ENCODE measurements at places on chromosomes 6 and 20.
A peak's percentile ranks its signal among the peaks of the same experiment; 100 is the strongest.

DNA sequence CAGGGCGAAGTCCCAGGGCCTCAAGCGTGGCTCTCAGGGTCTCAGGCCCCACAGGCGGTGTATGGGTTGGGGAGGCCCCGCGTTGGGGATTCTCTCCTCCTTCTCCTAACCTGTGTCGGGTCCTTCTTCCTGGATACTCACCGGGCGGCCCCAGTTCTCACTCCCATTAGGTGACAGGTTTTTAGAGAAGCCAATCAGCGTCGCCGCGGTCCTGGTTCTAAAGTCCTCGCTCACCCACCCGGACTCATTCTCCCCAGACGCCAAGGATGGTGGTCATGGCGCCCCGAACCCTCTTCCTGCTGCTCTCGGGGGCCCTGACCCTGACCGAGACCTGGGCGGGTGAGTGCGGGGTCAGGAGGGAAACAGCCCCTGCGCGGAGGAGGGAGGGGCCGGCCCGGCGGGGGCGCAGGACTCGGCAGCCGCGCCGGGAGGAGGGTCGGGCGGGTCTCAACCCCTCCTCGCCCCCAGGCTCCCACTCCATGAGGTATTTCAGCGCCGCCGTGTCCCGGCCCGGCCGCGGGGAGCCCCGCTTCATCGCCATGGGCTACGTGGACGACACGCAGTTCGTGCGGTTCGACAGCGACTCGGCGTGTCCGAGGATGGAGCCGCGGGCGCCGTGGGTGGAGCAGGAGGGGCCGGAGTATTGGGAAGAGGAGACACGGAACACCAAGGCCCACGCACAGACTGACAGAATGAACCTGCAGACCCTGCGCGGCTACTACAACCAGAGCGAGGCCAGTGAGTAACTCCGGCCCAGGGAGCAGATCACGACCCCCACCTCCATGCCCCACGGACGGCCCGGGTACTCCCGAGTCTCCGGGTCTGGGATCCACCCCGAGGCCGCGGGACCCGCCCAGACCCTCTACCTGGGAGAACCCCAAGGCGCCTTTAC is at the start of gene HLA-G:
Gene HLA-G (plus strand): TSS at position 247 of the 892 bp plus-strand sequence. CDS start 20 bp downstream, at position 267.
- no peak for DNase-seq

DNA sequence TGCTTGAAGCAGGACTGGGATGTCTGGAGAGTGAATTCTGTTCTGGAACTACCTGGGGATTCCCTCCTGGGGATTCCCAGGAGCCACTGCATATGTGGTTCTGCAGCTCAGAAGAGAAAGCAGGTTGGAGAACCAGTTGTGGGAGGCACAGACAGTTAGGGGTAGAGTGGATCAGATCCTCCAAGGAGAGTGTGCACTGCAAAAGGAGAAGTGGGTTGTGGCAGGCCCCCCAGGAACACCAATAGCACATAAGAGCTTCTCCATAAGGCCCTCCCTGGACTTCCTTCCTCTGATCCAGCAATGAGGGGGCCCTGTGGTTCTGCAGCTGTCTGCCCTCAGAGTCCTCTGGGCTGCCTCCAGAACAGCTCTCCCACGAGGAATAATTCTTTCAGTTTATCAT is 369.2 kb upstream of the CNR1 start:
- DNase-seq = no peak

- DNase-seq = no peak
Measured at GRCh38 chr20:63766695-63767426, 27.3 kb downstream of the SLC2A4RG start.

- no peak for DNase-seq
Measured at GRCh38 chr6:130525408-130525807, 159.6 kb downstream of the TMEM200A start.

DNA sequence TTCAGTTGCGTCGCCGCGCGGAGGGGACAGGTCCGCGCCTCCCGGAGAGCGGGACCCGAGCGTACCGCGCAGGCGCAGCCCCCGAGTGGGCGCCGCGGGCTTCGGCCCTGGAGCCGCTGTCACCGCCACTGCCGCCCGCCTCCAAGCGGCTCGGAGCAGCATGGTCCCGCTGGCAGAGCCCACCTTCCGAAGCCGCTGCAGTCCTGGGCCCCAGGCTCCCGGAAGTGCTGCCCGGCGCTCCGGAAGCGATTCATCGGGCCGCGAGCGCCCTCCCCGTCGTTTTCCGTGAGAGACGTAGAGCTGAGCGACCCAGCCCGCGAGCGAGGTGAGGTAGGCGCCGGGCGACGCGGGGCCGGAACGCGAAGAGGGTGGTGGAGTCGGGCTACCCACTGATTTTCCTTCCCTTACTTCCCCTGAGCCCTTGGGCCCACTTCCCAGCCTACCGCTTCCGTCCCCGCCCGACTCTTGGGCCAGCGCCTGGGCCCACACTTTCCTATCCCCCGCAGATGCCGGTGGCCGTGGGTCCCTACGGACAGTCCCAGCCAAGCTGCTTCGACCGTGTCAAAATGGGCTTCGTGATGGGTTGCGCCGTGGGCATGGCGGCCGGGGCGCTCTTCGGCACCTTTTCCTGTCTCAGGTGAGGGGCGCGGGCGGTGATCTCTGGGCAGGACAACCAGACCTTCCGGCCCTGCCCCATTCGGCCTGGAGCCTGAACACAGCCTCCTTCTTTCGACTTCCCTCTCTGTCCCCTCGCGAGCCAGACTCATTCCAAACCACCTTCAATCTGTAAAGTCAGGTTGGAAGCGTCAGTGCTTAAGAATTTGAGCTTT is at the start of the genes NFS1 and ROMO1:
Gene NFS1 (minus strand): TSS at position 226 of the 830 bp plus-strand sequence. CDS start 64 bp downstream, at position 162.
Gene ROMO1 (plus strand): TSS at position 279 of the 830 bp plus-strand sequence. CDS start 228 bp downstream, at position 507.
- peak; percentile 63 for DNase-seq

GRCh38 chr20:43843096-43843964 is 71.3 kb upstream of the TOX2 start:
- DNase-seq = no peak

- no peak for DNase-seq
Measured at GRCh38 chr6:55208478-55209458, 34.5 kb downstream of the HCRTR2 start.

DNA sequence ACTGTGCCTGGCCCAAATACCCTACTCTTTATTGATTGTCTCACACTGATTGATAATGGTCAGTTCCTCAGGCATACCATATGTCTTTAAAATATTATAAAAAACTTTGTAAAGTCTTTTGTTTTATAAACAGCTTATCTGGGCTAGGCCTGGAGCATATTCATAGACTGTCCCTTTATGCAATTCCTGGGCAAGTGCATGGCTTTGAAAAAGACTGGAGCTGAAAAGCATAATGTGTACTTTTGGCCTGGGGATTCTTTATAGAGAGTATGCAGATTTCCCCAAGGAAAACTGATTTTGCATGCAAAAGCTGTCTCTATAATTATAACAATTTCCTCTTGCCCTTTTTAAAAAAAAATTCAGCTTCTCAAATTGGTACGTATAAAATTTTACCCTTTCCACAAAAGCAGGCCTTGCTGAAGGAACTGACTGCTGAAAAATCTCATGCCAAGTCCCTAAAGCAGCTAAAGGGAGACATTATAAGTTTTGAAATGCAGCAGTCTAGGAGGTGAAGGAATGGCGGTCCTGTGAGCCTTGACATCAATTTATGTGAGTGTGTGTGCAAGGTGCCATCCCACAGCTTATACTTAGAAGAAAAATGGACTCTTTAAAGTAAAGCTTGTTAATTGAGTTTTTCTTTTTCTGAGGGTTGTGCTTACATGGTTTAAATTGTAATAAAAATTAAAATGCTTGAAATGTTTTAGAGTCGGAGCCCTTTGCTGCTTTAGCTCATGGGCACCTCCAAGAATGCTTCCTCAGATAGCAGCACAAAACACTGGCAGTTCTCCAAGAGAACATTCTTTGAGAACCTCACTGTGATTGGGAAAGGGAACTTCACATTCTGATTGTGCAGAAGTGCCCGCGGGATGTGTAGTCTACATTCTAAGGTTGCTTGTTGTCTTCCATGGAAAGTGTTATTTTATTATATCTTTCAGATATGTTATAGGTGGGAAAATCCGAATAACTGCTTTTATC is 43.9 kb downstream of the PLCB4 start:
- DNase-seq = no peak

- no peak for DNase-seq
Measured at GRCh38 chr6:38233161-38233791, 406.5 kb downstream of the BTBD9 start.

DNA sequence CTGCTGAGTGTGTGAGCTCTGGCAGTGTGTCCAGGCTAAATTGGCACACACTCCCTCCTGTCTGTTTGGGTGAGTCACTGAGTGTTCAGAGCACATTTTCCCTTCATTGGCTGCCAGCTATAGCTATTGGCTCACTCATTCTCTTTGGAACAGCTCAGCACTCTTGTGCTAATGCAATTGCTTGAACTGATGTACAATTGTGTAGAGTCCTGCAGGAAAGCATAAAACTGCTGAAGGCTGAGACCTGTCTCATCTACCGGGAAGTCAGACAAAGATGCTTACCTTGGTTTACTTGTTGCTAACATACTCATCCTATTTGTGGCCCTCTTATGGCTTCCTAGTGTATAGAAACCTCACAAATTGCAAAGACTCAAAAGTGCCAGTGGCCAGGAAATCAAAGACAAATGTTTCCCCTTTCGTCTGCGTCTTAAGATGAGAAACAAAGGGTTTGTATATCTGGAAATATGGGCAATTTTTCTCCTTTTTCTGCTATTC is 351.0 kb downstream of the BCKDHB start:
- no peak for DNase-seq

GRCh38 chr6:32298632-32299336 is 72.9 kb downstream of the TSBP1 start:
- no peak for DNase-seq

GRCh38 chr6:34514593-34515472 is 41.3 kb downstream of the SPDEF start:
- no peak for DNase-seq

- no peak for DNase-seq
Measured at GRCh38 chr6:69957985-69958559, 91.7 kb downstream of the COL19A1 start.

DNA sequence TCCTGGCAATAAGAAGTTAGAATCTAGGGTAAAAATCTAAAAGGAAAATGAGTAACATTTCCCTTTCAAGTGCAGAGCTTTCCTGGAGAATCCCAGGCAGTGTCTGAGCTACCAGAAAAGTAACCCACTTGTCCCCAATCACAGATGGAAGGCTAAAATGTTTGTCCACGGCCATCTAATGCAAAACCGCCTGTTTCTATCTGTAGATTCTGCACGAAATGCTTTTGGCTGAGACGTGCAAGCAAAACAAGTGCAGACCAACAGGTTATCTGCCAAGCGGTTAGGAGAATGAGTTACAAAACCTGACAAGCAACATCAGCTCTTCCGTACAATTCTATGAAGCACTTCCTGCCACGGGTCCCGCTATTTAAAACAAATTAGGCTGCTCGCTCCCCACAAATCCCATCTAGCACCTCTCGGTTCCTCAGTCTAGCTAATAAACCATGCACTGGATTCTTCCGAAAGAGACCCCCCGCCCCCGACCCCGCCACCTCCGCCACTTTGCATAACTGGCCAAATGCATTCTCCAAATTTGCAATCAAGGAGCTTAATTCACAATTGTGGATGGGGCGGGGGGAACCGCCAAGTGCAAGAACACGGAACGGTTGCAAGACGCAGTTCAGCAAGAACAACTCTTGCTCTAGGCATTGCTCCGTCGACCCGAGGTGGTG is 1.4 kb downstream of the ELOVL5 start:
- no peak for DNase-seq

DNA sequence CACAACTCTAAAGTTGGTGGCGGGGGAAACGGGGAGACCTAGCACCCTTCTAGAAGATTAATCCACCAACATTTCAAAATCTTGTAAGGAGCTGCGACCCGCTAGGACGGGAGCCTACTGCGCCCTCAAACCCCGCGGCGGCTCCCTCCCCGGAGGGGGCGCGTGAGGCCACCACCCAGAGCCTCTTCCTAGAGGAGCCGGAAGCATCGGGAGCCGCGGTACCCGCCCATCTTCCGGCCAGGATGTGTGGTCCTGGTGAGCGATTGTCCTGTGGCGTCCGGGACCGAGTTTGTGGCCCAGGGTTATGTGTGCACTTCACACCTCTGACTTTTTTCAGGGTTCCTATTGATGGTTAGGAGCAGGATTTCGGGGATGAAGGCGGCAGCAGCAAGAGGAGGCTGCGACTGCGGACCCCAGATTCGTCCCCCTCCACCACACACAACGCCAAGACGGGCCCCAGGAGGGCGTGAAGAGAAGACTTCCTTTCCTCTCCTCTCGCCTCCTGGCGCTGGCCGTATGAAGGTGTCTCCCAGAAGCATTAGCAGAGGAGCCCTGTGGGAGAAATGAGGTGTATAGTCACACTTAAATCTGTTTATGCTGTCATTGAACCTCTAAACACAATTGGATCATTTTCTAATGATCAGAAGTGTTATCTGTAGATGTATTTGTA is 10.7 kb downstream of the ZNF165 start:
- DNase-seq = no peak

- DNase-seq = no peak
Measured at GRCh38 chr20:34815636-34816035, 9.8 kb downstream of the NCOA6 start.

GRCh38 chr6:19452495-19452894 is 384.7 kb upstream of the ID4 start:
- DNase-seq = no peak

DNA sequence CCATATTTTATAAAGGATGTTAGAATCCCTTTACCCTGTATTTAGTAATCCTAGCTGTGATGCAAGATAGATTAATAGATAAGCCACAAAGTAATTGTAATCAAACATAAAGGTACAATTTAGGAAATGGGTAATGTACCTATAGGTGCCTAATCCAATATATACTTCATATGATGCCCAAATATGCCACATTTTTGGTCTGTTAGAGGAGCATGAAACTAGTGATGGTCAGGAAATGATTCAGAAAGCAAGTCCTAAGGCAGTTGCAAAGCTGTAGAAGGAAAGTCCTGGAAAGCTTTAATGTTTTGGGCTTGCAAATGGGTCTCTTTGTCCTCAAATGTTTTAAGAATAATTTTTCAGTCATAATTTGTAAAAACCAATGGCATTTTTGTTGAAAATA is 76.6 kb upstream of the PTPRK start:
- DNase-seq = no peak

GRCh38 chr20:45336530-45337366 is 11.5 kb downstream of the SDC4 start:
- no peak for DNase-seq

- peak; percentile 6 for DNase-seq
Measured at GRCh38 chr20:58192567-58192966, 35.9 kb downstream of the ANKRD60 start.

- no peak for DNase-seq
Measured at GRCh38 chr6:79246891-79247290, 12.4 kb upstream of the HMGN3 start.

GRCh38 chr6:46925563-46926253 is 4.0 kb upstream of the ADGRF5 start:
- no peak for DNase-seq

GRCh38 chr6:66429210-66429609 is 722.2 kb upstream of the EYS start:
- DNase-seq = no peak

- DNase-seq = no peak
Measured at GRCh38 chr6:169978615-169979161, 227.3 kb downstream of the ERMARD start.

- no peak for DNase-seq
Measured at GRCh38 chr6:56752009-56752408, 109.3 kb upstream of the DST start.

- DNase-seq = no peak
Measured at GRCh38 chr6:18171871-18172270, 16.6 kb downstream of the KDM1B start.

- DNase-seq = no peak
Measured at GRCh38 chr6:143807103-143807772, 35.9 kb upstream of the LTV1 start.
